Stimulated activated CD4-positive, alpha-beta T cell treated with anti-CD3 and anti-CD28 coated beads, Interleukin-1b, Interleukin-23, amount 100 ng/mL, for 1 hour (primary cell): ENCODE measurements at places on chromosomes 6 and 20.

DNA sequence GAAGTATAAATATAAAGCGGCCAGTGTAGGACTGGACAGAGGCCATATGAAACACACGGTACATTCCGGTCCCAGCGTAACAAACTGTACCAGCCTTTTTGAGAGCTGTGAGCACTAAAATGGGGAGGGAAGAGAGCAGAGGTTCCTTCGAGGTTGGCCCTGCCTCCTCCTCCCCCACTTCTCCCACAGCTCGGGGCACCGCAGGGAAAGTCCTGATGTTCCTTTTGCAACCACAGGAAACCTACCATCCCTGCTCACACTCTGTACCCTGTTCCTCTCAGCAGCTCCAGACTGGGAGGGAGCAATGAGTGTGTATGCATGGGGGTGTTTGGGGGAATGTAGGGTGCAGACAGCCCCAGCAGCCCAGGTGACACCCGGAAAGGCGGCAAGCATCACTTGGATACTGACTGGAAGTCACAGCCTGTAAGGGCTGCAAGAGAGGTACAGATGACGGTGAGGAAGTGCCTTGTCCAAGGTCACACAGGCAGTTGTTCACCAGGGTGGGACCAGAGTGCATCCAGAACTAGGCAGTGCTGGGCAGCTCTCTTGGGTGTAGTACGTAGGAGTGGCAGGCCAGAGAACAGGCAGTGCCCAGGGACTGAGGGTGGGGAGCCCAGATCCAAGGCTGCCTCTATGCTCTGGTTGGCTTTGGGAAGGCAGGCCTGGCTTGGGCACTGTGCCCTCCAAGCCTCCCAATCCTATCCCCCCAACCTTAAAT, 11.0 kb upstream of the ARMC12 start:
- DNase-seq, result no peak

DNA sequence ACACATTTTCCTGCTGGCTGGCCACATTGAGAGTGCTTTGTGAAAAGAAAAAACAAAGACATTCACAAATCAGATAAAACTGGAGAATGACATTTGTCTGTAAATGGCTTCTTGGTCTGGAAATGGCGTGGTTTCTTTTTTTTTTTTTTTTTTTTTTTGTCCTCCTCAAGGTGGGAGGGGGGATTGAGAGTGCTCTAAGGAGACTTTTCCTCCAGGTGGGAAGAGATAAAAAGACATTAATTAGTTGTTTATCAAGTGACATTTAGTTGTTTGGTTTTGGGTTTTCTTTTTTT, 40.4 kb downstream of the GNAS start:
- DNase-seq, result no peak

- no peak for DNase-seq
Measured at GRCh38 chr6:83514866-83515466, 2.6 kb downstream of the PRSS35 start.

- no peak for DNase-seq
Measured at GRCh38 chr6:121755485-121755884, 320.0 kb downstream of the GJA1 start.
